ENCODE measurements at places on chromosomes 2 and 18.
A peak's percentile ranks its signal among the peaks of the same experiment; 100 is the strongest.

DNA sequence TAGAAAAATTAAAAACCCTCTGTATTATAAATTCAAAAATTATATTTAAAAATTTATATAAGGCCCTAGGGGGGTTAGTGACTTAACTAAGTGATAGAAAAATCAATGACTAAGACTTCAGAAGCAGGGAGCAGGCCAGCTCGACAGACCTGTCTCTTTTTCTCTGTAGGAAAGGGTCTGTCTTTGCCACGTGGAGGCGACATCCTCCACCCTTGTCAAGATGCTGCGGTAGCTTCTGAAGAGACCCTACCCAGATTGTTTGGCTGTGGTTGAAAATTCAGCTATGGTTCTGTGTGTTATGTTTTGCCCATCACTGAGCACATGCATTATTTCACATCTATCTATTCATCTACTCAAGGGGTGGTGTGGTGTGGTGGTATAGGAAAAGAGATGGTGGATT is 8.2 kb upstream of the SLC4A3 start:
- no peak overlapping the region for H3K4me3 ChIP-seq
- H3K4me1 ChIP-seq = no peaks in the 10 kb centered on the region
- H3K36me3 ChIP-seq = peaks cover 11% of the 10 kb centered on the region
- H3K27ac ChIP-seq = no peak overlapping the region
- no peak for DNase-seq

GRCh38 chr2:69770193-69770702 is 28.3 kb downstream of the ANXA4 start:
- H3K36me3 ChIP-seq = no peaks in the 10 kb centered on the region
- peak; percentile 44 for DNase-seq
- H3K4me3 ChIP-seq = no peak overlapping the region
- peaks cover 10% of the 10 kb centered on the region for H3K4me1 ChIP-seq

GRCh38 chr2:189543367-189543766 is 37.2 kb downstream of the SLC40A1 start:
- no peaks in the 10 kb centered on the region for H3K27me3 ChIP-seq
- H3K36me3 ChIP-seq = no peaks in the 10 kb centered on the region
- H3K27ac ChIP-seq = no peak overlapping the region
- H3K4me3 ChIP-seq = no peak overlapping the region

GRCh38 chr2:173545364-173545763 is 190.7 kb downstream of the CDCA7 start:
- no peak for DNase-seq
- no peaks in the 10 kb centered on the region for H3K4me1 ChIP-seq
- H3K27ac ChIP-seq = no peak overlapping the region
- H3K36me3 ChIP-seq = no peaks in the 10 kb centered on the region
- H3K4me3 ChIP-seq = no peak overlapping the region

DNA sequence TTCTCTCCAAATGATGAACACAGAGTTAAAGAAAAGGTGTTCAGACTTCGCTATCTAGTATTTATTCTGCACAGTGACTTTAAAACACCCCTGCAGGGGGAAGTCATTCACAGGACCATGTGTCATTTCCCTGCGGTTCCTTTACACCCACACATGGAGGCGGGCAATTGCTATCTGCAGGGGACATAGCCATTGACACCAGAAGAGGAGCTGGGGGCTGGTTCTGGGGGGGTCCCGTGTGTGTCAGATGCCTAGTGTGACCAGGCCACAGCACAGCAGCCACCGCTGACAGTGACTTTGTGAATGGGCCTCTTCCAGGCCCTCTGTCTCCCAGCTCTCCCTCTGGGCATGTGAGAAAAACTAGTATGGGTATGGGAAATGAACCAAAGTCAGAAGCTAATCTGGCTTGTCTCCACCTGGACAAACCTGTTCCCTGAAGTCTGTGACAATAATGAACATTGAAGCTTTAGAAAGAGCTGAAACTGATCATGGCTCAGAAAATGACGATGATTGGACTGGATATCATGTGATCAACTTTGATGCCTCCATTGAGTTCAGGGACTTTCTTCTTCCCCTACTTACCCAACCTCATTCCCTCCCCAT is 7.5 kb upstream of the GBX2 start:
- H3K27me3 ChIP-seq = peaks cover 49% of the 10 kb centered on the region
- H3K36me3 ChIP-seq = no peaks in the 10 kb centered on the region
- H3K27ac ChIP-seq = peak overlapping the region; percentile 34
- peak; percentile 67 for DNase-seq
- no peak overlapping the region for H3K4me3 ChIP-seq

- H3K4me3 ChIP-seq = no peak overlapping the region
- no peaks in the 10 kb centered on the region for H3K27me3 ChIP-seq
- DNase-seq = no peak
- H3K36me3 ChIP-seq = no peaks in the 10 kb centered on the region
Observed at GRCh38 chr2:26752656-26753055, 11.4 kb upstream of the SLC35F6 start.

- peak overlapping the region; percentile 80 for H3K27ac ChIP-seq
- no peaks in the 10 kb centered on the region for H3K36me3 ChIP-seq
- H3K4me1 ChIP-seq = peaks cover 24% of the 10 kb centered on the region
- no peaks in the 10 kb centered on the region for H3K27me3 ChIP-seq
Observed at GRCh38 chr2:157838442-157839161, 37.5 kb downstream of the ACVR1 start.

- H3K4me3 ChIP-seq = no peak overlapping the region
- no peak overlapping the region for H3K27ac ChIP-seq
- no peaks in the 10 kb centered on the region for H3K4me1 ChIP-seq
- no peaks in the 10 kb centered on the region for H3K36me3 ChIP-seq
Observed at GRCh38 chr18:37476182-37476581, 89.4 kb downstream of the CELF4 start.

DNA sequence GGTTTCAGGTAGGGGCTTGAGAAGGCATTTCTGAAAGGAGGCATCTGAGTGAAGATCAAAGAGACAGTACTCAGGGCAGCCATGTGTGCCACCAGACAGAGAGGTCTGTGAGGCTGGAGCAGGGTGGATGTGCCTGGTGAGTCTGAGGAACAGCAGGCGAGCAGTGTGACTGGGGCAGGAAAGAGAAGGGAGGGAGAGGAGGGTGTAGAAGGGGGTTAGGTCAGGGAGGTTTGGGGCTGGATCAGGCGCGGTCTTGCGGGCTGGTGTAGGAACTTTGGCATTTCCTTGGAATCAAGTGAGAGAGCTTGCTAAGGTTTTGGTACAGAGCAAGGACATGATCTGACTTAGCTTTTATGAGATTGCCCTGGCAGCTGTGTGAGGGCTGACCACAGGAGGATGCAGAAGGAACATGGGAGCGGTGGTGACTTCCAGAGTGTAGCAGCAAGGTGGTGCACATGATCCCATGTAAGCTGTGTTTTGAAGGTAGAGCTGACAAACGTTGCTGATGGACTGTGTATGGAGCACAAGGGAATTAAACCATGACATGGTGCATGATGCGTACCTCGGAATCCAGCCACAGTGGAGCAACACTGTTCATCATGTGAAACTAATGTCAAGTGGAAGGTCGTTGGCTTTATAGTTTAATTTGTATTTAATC is 13.9 kb downstream of the RAB31 start:
- H3K4me3 ChIP-seq = peak overlapping the region; percentile 26
- peaks cover 23% of the 10 kb centered on the region for H3K36me3 ChIP-seq
- peaks cover 10% of the 10 kb centered on the region for H3K4me1 ChIP-seq
- H3K27ac ChIP-seq = no peak overlapping the region
- no peak for DNase-seq
- H3K27me3 ChIP-seq = no peaks in the 10 kb centered on the region

GRCh38 chr2:100015849-100016248 is 126.5 kb downstream of the AFF3 start:
- H3K36me3 ChIP-seq = no peaks in the 10 kb centered on the region
- peak overlapping the region; percentile 11 for H3K4me3 ChIP-seq
- H3K27me3 ChIP-seq = no peaks in the 10 kb centered on the region

DNA sequence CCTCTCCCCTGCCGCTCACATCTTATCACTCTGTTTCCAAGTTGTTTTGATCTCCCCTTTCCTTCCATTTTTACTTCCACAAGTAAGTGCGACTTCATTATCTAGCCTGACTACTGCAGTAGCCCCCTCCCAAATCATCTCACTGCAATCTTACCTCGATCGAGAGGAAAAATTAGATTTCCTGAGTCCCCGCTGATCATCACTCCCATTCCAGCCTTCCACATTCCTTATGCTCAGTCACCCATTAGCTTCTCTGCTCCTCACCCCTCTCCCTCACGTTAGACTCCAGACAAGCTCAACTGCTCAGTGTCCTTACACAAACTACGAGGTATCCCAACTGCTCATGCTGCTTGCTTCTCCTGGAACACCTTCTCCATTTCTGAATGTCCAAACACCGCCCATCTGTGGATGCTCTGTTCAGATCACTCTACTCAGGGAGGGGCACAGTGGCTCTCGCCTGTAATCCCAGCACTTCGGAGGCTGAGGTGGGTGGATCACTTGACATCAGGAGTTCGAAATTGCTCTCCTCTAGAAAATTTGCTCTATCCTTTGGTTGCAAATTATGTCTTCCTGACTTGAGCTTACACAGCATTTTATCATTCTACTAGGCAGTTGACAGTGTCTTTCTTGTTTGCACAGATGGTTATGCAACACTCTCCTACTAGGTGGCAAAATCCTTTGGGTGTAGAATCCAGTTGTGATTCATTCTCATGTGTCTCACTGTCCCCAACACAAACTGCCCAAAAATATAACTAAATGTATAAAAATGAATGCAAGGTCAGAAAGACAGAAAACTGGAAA is 96.5 kb downstream of the INO80D start:
- DNase-seq = no peak
- H3K27ac ChIP-seq = no peak overlapping the region

DNA sequence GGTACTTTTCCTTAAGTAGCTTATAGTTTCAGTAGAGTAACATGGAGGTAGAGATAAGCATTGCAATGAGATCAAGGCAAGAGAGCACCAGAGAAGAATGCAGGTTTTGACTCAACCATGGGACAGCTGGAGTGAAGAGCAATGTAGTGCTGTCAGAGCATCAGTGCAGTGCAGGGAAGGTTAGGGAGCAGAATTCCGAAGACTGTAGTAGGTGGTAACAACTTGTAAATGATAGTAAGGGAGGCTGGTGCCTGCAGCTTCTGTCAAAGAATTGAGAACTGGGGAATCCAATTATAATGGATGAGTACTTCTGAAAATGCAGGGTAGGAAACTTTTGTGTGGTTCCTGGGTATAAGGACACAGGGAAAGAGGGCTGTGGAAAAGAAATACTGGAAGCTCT is 183.2 kb downstream of the KCNS3 start:
- no peak overlapping the region for H3K4me3 ChIP-seq
- no peak overlapping the region for H3K27ac ChIP-seq
- no peaks in the 10 kb centered on the region for H3K36me3 ChIP-seq
- H3K27me3 ChIP-seq = no peaks in the 10 kb centered on the region

DNA sequence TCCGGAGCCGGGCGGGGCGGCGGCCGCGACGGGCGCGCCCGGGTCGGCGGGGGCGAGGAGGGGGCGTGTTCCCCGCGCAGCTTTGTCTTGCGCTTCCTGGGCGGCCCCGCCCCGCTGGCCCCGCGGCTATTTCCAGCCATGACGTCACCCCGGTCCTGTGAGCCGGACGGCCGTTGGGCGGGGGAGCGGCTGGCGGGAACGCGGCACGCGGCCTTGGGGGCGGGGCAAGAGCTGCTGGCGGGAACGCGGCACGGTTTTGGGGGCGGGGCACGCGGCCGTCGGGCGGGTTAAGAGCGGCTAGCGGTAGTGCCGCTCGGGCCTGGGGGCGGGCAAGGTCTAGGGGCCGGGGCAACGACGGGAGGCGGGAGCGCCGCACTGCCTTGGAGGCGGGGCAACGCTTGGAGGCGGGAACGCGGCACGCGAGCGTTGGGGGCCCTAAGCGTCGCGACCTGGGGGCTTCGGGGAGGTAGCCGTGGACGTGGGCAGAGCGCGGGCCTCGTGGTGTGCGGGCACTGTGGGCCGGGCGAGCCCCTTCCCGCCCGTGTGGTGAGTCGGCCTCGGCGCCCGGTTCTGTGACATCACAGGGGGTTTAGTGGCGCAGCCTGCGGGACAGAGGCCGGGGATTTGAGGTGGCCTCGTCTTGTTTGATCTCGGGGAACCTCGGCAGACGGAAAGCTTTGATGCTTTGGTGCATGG is 704 bp downstream of the KLF11 start:
- peaks cover 5% of the 10 kb centered on the region for H3K36me3 ChIP-seq
- DNase-seq = peak; percentile 94
- no peak overlapping the region for H3K27ac ChIP-seq
- H3K4me1 ChIP-seq = peaks cover 28% of the 10 kb centered on the region
- H3K4me3 ChIP-seq = peak overlapping the region; percentile 77

GRCh38 chr2:112876971-112877361 is 34.0 kb upstream of the IL37 start:
- DNase-seq = no peak
- no peaks in the 10 kb centered on the region for H3K36me3 ChIP-seq
- H3K27me3 ChIP-seq = no peaks in the 10 kb centered on the region
- H3K4me3 ChIP-seq = no peak overlapping the region
- no peaks in the 10 kb centered on the region for H3K4me1 ChIP-seq
- no peak overlapping the region for H3K27ac ChIP-seq

- no peaks in the 10 kb centered on the region for H3K27me3 ChIP-seq
- no peak overlapping the region for H3K4me3 ChIP-seq
- no peak for DNase-seq
- no peak overlapping the region for H3K27ac ChIP-seq
- no peaks in the 10 kb centered on the region for H3K36me3 ChIP-seq
Observed at GRCh38 chr18:74389171-74389927, 67.8 kb downstream of the DIPK1C start.

GRCh38 chr18:52402814-52403213 is 62.8 kb downstream of the DCC start:
- H3K36me3 ChIP-seq = no peaks in the 10 kb centered on the region
- H3K27ac ChIP-seq = no peak overlapping the region
- no peaks in the 10 kb centered on the region for H3K4me1 ChIP-seq
- no peak for DNase-seq
- H3K27me3 ChIP-seq = no peaks in the 10 kb centered on the region
- no peak overlapping the region for H3K4me3 ChIP-seq
